Effector CD4-positive, alpha-beta T cell (primary cell): ENCODE measurements at places on chromosomes 5 and 9.

- no peak for DNase-seq
Observed at GRCh38 chr5:137938751-137939143, 49.5 kb downstream of the PKD2L2 start.

DNA sequence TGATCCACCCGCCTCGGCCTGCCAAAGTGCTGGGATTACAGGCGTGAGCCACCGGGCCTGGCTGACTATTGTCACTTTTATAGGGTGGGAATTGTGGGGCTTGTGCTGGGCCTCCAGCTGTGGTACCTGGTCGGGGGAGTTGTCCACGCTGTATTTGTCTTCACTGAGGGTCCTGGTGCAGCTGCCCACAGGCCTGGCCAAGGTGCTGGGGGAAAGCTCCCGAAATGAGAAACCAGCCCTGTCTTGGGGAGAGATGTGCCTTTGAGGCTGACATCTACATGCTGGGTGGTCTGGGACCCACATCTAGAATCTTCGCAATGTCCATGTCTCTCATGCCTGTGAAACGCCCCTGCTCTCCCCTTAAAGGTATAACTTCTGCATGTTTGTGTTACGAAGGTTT is 2.6 kb downstream of the EXOC3 start:
- DNase-seq, result no peak

GRCh38 chr5:39058178-39058921 is 15.8 kb downstream of the RICTOR start:
- DNase-seq, result no peak

- no peak for DNase-seq
Observed at GRCh38 chr5:135829681-135830383, 4.6 kb upstream of the SLC25A48 start.

- DNase-seq, result no peak
Observed at GRCh38 chr5:135986891-135987401, 32.2 kb upstream of the LECT2 start.

DNA sequence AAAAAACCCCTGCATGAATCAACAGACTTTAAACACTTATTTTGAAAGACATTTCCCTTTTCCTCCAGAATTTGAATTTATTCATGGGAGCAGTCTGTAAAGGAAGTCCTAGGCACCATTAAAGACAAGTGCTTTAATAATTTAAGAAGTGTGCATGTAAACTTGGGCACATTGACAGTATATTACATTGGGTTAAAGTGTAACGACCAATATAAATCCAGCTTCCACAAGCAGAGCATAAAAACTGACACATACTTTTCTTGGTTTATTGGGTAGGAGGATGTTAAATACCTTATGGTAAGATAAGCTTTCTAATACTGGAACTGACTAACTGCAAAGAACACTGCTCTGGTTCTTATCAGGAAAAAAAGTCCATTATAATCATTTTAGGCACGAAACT is 1.2 kb upstream of the ENTREP1 start:
- DNase-seq, result no peak

DNA sequence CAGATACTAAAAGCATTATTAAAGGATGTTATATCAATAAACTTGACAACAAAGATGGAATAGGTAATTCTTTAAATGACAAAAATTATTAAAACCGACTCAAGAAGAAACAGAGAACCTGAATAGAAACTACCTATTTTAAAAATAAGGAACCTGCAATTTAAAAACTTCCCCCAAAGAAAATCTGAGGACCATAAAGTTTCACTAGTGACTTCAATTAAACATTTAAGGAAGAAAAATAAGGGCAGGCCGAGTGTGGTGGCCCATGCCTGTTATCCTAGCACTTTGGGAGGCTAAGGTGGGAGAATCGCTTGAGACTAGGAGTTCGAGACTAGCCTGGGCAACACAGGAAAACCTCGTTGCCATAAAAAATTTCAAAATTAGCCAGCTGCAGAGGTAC is 99.6 kb downstream of the FANCC start:
- no peak for DNase-seq

DNA sequence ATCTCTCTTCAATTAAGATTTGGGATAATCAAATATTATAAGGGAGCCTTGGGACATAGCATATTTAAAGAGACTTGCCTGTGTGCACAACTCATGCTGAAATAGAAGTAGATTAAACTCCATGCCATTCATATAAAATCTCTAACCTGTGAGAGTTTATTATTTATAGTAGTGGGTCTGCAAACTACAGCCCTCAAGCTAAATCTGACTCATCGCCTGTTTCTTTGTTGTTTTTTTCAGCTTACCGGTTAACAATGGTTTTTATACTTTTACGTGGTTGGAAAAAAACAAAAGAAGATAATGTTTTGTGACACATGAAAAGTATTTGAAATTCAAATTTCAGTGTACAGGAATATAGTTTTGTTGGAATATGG is 61.9 kb upstream of the GHR start:
- no peak for DNase-seq
